ENCODE measurements at places on chromosomes 16 and 17.

- DNase-seq: peak; percentile 68
Observed at GRCh38 chr17:64736804-64737492, 74.8 kb upstream of the SMURF2 start.

DNA sequence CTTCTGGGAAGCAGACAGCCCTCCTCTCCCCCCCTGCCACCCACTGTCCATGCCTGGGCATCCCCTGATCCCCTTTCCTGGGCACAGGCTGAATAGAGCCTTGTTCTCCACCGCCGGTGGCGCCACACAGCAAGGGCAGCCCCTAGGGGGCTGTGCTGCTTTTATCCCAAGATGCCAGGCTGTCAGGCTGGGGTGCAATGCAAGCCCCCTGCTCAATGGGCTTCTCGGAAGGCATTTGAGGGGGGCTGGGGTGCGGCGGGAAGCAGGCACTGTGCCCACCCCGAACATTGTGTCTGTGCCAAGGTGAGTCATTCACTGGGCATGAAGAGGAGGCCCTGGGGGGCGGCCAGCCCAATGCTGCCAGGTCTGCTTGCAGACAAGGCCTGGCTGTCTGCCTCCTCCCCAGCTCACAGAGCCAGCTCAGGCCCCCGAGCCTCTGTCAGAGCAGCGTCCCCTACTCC is 1.5 kb upstream of the GFAP start:
- DNase-seq: no peak

DNA sequence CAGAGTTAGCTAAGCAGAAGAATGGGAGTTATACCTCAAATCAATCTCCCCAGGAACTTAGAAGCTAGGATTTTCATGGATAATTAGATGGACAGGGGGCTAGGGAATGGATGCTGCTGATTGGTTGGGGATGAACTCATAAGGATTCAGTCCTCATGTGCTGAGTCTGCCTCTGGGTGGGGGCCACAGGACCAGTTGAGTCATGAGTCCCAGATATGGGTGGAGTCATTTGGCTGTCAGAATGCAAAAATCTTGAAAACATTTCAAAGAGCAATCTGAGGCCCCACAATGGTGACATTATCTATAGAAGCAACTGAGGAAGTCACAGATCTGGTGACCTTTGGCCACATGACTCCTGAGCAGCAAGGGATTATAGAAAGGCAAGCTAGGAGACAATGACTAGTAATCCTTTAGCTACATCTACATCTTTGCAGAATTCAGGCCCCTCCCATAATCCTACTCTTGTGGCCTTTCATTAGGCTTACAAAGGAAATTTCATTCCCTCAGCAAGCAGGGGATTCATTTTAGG is 82.6 kb upstream of the CCL2 start:
- no peak for DNase-seq

DNA sequence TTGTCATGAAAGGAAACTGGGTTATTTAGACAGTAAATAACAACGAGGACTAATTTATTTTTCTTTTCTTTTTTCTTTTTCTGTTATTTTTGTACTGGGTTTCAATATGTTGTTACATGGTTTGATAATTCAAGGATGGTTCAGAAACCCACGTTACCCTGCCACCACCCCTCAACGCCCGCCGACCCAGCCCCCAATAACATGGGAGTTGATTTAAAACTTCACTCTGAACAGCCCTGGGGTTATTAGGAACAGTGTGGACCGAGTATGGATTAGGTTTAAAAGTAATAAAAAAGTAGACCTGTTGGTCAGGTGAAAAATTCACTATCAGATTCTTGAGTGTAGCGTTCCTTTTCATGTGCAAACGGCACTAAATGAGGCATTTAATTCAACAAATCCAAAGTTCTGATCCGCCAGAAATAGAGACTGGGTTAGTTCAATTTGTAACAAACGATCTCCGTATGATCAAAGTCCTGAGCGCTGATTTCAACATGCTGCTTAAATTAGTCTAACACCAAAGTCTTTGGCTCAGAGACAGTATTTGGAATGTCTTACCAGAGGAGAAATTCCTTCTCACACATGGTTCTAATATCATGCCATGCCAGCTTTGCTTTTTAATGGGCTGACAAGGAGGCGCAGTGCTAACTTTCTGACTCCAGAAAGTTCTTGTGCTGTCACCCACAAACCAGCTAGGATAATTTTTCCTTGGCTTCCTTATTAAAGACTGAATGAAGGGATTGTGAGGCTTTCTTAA is 173.1 kb upstream of the IRX3 start:
- no peak for DNase-seq

GRCh38 chr16:27374221-27374803 is 27.7 kb upstream of the IL21R start:
- no peak for DNase-seq

- DNase-seq: peak; percentile 45
Observed at GRCh38 chr17:78374189-78374588, 4.3 kb upstream of the PGS1 start.

DNA sequence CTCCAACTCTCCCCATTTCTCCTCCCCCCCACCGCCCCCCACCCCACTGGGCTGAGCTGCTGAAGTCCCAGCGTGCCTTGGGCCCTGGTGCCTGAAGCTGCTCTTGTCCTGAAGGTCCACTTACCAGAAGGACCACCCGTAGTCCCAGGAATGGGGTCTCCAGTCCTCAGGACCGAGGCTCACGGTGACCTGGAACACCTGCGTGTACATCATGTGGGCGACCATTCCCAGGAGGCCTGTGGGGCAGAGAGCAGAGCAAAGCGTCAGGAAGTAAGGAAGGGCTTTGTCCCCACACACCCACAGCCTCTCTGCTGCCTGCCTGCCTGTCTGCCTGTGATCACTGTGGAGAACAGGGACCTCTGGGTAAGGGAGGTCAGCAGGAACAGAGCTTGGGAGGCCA is 218.7 kb downstream of the GSG1L start:
- no peak for DNase-seq

- DNase-seq: no peak
Observed at GRCh38 chr16:51951668-51952298, 595.2 kb downstream of the TOX3 start.

DNA sequence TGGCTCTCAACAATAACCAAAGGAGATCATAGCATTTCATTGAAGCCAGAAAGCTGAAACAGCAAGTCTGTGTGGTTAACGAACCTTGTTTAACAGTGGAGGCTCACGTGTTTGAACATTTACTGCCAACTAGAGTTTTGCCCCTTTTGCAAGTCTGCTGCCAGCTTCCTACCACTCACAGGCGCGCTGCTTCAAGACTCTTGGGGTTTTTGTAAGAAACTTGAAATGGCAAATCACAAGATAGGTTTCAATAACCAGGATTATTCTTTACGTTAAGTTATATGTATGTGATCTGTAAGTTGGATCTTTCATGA is 1.2 kb downstream of the SNTB2 start:
- peak; percentile 61 for DNase-seq

GRCh38 chr17:80036715-80037477 is 454 bp downstream of the CCDC40 start:
- DNase-seq: no peak

- no peak for DNase-seq
Observed at GRCh38 chr17:37664214-37664613, 21.0 kb upstream of the DDX52 start.

GRCh38 chr17:2184993-2185931 is 118.3 kb downstream of the SMG6 start:
- DNase-seq: no peak

GRCh38 chr16:1407753-1408152 is 6.8 kb downstream of the UNKL start:
- no peak for DNase-seq

- DNase-seq: no peak
Observed at GRCh38 chr16:69181-69580, 3.2 kb downstream of the RHBDF1 start.

- no peak for DNase-seq
Observed at GRCh38 chr17:57589151-57590034, 155.7 kb downstream of the CCDC182 start.

- no peak for DNase-seq
Observed at GRCh38 chr16:67750466-67750865, 31.4 kb upstream of the GFOD2 start.

DNA sequence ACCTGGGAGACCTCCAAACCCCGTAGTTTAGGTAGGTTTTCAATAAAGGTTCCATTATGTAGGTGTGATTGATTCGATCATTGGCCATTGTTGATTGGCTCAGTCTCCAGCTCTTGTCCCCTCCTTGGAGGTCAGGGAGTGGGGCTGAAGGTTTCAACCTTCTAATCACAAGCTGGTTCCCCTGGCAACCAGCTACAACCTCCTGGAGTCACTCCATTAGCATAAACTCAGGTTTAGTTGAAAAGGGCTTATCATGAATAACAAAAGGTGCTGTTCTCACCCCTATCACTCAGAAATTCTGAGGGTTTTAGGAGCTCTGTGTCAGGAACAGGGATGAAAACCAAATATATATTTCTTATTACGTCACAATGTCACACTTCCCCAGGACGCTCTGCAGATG is 28.5 kb downstream of the TMEM132E start:
- no peak for DNase-seq

- DNase-seq: no peak
Observed at GRCh38 chr17:77719806-77720205, 238.7 kb upstream of the TNRC6C start.

- no peak for DNase-seq
Observed at GRCh38 chr17:35560703-35561102, at the start of gene SLFN14. TSS of gene SLFN14 (minus strand) at chr17:35560819. CDS start at chr17:35558062, 2,757 bp downstream.

GRCh38 chr16:69283851-69284250 is 27.3 kb upstream of the VPS4A start:
- DNase-seq: no peak

DNA sequence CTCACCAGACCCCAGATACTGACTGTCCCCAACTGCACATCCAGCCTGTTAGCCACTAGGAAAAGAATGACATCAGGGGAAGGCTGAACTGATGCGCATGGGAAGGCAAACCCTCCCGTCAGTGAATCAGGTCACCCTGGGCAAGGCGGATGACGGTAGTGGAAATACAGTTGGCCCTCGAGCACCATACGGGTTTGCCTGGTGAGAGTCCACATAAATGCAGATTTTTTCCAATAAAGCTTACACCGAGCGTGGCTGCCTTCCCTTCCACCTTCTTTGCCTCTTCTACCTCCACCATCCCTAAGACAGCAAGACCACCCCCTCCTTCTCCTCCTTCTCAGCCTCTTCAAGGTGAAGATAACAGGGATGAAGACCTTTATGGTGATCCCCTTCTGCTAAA is 236.1 kb upstream of the TNRC6C start:
- no peak for DNase-seq

- no peak for DNase-seq
Observed at GRCh38 chr17:13428611-13429042, 173.1 kb downstream of the HS3ST3A1 start.

- no peak for DNase-seq
Observed at GRCh38 chr17:54009502-54009901, 186.8 kb downstream of the KIF2B start.

DNA sequence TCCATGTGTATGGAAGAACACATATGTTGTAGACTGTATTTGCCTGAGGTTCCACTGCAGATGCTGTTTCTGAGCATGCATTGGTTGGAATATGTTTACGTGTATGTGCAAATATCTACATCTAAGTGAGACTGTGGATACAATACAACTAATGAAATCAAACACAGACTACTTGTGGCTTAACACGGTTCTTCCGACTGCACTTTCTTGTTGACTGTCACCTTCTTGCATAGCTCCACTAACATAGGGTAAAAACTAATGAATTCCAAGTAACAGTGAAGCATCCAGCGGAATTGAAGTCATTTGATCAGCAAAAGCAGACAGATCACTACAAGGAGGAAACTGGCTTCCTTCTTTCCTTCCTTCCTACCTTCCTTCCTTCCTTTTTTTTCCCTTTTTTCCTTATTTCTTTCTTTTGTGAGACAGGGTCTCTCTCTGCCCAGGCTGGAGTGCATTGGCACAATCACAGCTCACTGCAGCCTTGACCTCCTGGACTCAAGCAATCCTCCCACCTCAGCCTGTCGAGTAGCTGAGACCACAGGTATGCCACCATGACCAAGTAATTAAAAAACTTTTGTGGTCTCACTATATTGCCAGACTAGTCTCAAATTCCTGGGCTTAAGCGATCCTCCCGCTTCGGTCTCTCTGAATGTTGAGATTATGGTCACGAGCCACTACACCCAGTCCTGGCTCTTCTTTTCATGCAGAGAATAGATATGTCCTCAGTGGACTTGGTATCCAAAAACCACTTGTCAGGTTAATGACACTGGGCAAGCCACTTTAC is 22.0 kb upstream of the CCL1 start:
- DNase-seq: no peak

GRCh38 chr17:65660078-65660477 is 98.6 kb upstream of the AXIN2 start:
- no peak for DNase-seq

- no peak for DNase-seq
Observed at GRCh38 chr16:86714166-86714565, 135.8 kb downstream of the FOXL1 start.

- DNase-seq: no peak
Observed at GRCh38 chr16:85173146-85173980, 61.1 kb upstream of the CIBAR2 start.

DNA sequence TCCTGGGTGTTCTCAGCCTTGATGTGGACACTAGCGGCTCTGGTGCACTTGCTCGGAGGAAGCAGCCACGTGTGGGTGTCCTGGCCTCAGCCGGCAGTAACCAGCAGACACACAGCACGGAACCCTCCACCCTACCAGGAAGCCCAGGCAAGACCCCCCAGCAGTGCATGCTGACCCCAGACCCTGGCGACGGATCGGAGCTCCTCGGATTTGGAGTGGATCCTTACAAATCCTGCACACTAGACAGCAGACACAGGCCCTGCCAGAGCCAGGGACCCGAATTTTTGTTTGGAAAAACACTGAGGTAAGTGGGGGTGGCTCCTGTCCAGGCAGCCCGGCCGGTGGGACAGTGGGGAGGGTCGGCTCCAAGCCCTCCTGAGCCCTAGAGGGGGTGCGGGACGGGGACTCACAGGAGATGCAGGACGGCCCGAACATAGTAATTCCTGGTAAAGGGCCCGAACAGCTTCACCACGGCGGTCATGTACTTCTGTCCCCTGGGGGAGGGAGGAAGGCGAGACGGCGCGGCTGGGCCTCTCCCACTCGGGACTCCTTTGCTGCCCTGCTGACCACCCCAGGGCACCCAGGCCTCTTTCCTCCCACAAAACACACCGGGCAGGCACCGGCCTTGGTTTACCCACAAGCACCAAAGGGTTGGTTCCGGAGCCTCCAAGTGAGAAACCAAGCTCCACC is 4.4 kb downstream of the CYBA start:
- no peak for DNase-seq

- no peak for DNase-seq
Observed at GRCh38 chr16:88318521-88318920, 64.2 kb upstream of the ZNF469 start.

DNA sequence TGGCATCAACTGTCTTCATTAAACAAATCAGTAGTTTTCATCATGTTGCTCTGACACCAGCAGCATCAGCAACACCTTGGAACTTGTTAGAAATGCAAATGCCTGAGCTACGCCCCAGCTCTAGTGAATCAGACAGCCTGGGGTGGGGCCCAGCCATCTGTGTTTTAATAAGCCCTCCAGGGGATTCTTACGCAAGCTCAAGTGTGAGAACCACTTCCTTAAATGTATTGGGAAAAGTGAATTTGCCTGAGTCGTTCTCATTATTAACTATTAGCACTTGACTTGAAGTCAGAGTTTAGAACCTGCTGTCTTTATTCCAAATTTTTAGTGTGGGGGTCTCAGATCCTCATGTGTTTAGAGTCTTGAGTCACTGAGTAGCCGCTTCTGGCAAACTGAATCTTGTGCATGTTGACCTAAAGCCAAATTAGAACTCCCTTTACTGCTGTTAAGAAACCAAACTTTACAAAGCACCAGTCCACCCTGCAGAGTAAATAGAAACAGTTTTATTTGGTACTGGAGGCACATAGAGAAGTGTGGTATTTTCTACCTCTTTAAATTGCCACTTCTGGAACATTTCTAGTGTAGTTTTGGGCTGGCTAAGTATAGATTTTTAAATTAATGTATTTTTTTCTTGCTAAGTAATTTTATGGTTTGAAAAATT is 137.4 kb upstream of the COX10 start:
- no peak for DNase-seq

Data from HT-29 (cell line).